Panc1 (cell line): ENCODE measurements at places on chromosomes 7 and 10.

- no peak for DNase-seq
Observed at GRCh38 chr10:133396035-133396624, 2.2 kb downstream of the MTG1 start.

GRCh38 chr10:102241032-102241443 is 274 bp downstream of the PITX3 start:
- no peak for DNase-seq

DNA sequence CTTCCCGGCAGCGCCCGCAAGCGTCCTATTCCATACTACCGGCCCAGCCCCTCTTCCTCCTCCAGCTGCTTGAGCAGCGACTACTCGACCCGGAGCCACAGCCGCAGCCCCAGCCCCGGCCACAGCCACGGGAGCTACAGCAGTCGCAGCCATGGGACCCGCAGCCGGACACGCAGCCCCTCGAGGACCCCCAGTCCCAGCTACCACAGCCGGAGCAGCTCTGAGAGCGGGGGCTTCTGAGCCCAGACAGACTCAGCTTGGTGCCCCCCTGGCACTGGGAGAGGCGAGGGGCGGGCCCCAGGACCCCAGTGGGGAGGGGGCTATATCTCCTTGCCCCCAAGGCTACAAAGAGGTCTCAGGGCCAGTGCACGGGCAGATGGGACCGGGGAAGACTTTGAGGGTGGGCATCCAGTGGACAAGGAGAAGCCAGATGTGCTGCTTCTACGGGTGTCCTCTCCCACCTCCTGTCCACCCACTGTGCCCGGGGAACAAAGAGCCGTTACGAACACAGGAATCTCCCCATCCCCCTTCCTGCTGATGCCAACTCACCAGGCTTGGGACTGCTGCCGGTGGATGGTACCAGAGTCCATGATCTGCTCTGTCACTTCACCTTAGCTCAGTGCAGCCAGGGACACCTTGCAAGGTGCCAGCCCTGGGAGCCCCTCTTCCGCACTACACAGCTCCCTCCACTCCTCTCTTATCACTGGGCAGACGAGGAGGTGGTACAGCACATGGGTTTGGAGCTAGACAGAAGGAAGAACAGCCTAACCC is 16.7 kb upstream of the HSPB1 start:
- no peak for DNase-seq

DNA sequence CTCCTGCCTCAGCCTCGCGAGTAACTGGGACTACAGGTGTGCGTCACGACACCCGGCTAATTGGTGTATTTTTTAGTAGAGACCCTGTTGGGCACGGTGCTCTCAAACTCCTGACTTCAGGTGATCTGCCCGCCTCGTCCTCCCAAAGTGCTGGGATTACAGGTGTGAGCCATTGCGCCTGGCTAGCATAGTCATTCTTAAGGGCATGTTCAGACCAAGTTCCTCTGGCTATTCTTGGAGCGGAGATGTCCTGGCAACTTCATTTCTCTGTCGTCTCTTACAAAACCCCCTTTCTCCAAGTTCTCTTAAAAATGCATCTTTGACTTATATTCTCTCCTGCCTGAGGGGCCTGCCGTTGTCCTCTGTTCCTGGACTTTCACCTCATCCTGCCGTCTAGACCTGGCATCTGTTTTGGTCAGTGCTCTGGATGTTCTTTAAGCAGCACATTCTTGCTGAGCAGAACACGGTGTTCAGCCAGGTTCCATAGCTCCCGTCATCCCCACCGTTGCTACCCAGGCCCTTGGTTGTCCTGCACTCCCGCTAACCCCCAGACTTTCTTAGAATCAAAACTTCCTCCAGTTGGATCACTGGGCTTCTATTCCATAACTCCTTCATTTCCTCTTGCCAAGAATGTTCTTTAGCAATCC is 509.9 kb upstream of the GALNT17 start:
- DNase-seq: no peak

DNA sequence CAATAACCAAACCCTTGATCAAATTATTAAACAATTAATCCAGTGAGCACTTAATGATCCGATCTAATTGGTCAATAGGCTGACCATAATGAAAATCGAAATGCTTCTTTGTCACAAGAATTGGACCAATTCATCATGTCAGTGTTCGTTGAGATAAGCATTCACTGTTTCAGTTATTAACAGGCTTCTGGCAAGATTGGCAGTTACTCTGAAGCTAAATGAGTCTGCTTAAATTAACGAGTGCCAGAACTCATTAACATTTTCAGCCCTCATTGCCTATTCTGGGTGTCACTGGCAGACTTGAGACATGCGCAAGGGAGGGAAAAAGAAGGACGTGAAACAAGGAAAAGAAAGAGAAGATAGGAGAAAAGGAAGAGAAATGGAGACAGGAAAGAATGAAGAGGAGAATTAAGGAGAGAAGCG is 30.7 kb upstream of the SLC26A3 start:
- DNase-seq: no peak

DNA sequence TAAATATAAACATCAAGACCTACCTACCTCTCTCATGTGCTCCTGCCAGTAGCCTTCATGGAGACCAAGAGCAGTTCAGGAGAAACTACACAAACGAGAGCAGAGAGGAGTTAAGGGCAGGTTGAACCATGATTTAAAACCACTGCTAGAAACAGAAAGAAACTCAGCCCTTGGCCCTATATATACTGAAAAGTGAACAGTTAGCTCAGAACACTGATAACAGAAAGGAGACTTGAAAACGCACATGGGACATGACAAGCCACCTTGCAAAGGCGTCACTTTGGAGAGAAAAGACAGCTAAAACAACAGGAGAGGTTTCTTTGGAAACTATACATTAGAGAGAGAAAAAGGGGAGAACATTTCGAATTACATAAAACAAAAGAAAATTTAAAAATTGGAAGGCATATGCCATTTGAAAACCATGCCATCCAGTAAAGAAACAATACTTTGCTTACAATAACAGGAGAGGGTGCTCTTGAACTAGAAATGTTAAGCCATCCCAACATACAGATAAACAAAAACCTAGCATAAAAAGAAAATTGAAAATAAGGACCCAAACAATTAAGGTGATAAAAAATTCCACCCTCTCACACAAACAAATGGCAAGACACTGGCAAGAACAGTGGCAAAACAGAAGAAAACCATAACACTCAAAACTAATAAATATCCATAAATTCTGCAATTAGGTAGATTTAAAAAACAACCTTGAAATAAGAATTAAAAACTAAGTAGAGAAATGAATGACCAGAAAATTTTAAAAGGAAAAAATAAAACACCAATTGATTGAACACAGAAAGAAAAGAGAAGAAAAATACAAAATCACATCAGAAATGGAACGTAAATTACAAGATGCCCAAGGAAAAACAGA is 232.7 kb downstream of the IMMP2L start:
- no peak for DNase-seq

- no peak for DNase-seq
Observed at GRCh38 chr10:14009371-14010100, 321.2 kb downstream of the FRMD4A start.

DNA sequence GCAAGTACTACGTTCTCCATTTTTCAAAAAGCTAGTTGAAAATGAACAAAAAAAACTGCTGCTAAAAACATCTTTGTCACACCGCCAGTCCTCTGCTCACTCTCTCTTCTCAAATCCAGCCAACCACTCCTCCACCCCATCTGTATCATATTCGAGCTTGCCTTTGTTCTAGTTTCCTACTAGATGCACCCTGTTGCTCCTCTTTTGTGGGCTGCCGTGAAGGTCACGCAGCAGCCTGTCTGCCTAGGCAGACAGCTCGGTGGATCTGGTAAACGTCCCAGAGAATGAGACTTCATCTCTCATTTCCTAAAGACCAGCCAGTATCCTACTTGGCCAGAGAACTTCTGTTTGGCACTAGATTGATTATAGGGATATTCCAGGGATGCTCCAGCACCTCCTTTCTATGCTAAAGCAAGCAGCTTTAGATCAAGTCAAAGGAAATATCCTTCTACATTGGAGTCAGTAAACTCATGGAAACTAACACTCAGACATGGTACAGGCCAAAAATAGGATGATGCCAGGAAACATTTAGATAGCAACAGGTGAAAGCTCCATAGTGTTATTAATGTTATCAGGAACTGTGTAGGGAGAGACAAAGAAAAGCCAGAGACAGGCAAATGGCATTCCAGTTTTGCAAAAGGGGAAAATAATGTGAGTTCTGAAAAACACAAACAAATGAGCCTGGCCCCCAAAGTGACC is 8.7 kb upstream of the PLXNA4 start:
- no peak for DNase-seq

- no peak for DNase-seq
Observed at GRCh38 chr7:158997471-158997870, 141.1 kb downstream of the DYNC2I1 start.

GRCh38 chr7:7808156-7808555 is 89.7 kb upstream of the RPA3 start:
- no peak for DNase-seq

GRCh38 chr7:1263391-1263951 is 30.8 kb downstream of the UNCX start:
- no peak for DNase-seq
